ENCODE measurements at places on chromosomes 12 and 14.

GRCh38 chr14:95192311-95192710 is 35.0 kb upstream of the DICER1 start:
- no peak for DNase-seq

- DNase-seq: no peak
These were observed 12.8 kb upstream of the NR4A1 start for GRCh38 chr12:52038447-52038846.

DNA sequence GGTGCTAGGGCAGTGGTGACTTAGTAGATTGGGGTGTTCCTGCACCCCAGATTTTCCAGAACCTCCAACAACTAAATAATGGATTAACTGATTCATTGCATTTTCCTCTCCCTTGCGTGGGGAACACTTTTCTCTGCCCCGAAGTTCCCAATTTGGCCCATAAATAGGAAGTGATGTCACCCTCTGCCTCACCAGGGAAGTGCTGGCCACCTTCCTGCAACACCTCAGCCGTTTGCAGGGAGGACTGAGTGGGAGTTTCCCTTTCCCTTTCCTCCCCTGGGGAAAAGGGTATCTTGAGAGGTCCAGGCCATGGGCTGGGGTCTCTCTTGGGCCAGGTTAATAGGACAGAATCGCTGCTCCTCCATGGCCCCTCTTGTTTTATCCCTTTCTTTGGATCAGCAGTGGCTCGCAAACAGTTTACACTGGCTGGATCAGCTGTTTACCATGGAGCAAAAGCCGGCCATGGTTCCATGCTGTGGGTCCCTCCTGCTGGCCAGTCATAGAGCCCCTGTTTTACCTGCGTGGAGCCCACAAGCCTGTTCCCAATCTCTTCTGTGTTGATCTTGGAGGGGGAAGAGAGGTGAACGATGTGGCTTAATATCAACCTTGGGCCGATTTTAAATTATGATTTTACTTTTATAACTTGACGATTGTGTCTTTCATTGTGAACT is 91.6 kb upstream of the VRK1 start:
- DNase-seq: no peak

DNA sequence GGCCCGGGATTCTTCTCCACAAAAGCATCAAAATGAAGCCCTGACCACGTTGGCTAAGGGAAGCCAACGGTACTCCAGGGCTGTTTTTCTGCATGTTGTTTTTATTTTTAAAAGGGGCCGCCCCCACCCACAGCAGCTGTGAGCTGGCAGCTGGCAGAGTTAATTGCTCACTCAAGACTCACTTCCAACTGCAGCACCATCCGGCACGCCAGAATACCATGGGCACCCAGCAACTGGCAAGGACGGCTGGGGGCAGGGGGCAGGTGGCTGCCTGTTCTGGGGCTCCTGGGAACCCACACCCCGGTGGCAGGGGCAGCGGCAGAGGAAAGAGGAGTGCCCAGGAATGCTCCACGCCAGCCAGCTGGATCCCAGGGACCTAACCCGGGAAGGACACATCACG is 44.3 kb downstream of the NCOR2 start:
- DNase-seq: no peak

GRCh38 chr14:92656306-92657081 is 91.9 kb downstream of the LGMN start:
- no peak for DNase-seq

- DNase-seq: no peak
These were observed 14.6 kb downstream of the BTG1 start for GRCh38 chr12:92130999-92131398.

DNA sequence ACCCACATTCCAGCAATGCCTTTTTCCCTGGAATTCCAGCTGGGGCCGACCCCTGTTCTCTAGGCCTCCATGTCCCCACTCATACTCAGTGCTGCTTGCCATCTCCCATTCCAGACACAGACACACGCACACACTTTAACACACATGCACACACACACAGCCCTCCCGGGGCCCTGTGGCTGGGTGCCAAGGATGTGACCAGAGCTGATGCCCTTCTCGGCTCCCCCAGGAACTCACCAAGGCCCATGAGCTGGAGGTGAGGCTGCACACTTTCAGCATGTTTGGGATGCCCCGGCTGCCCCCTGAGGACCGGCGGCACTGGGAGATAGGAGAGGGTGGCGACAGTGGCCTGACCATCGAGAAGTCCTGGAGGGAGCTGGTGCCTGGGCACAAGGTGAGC is 4.3 kb downstream of the PLEKHG6 start:
- no peak for DNase-seq

DNA sequence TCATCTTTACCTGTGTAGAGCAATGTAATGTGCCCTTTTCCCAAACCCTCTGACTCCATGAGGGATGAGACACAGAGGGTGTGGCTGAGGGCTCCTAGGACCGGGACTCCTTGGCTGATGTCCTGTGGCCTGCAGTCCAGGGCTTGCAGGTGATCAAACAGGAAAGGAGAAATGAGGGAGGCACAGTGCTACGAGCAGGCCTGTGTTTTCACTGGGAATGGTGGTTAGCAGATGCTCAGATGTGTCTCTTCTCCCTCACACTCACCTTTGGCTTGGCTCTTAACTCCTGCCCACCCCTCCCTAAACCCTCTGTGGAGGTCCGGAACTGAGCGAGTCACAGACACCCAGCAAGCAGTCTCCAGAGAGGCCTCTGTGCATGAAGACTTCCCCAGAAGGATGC is 254.4 kb downstream of the DAD1 start:
- no peak for DNase-seq

DNA sequence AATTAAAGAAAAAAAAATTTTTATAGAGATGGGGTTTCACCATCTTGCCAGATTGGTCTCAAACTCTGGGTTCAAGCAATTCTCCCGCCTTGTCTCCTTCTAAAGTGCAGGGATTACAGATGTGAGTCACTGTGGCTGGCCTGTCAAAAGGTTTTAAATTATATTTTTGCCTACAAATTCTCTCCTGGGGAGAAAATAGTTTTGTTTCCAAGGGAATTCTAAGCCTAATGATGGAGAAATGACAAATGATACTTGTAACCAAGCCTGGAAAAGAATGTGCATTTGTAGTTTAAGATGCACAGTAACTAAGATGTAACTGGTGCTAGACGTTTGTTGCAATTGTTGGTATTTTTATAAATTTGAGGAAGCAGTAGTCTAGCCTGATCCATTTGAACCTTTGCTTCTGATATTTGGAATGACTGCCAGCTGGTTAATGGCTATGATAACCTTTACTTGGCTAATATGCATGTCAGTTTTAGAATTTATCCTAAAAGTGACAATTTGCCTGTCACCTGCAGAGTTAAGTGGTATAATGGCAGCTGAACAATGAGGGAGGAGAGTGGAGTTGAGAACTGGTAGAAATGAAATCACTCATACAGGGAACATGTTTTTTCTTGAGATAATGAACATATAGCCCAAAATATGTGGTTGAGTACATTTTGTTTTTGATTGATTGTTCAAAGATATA is 148.0 kb downstream of the FUT8 start:
- DNase-seq: no peak

- no peak for DNase-seq
These were observed 531.6 kb upstream of the TBX3 start for GRCh38 chr12:115215544-115215943.

DNA sequence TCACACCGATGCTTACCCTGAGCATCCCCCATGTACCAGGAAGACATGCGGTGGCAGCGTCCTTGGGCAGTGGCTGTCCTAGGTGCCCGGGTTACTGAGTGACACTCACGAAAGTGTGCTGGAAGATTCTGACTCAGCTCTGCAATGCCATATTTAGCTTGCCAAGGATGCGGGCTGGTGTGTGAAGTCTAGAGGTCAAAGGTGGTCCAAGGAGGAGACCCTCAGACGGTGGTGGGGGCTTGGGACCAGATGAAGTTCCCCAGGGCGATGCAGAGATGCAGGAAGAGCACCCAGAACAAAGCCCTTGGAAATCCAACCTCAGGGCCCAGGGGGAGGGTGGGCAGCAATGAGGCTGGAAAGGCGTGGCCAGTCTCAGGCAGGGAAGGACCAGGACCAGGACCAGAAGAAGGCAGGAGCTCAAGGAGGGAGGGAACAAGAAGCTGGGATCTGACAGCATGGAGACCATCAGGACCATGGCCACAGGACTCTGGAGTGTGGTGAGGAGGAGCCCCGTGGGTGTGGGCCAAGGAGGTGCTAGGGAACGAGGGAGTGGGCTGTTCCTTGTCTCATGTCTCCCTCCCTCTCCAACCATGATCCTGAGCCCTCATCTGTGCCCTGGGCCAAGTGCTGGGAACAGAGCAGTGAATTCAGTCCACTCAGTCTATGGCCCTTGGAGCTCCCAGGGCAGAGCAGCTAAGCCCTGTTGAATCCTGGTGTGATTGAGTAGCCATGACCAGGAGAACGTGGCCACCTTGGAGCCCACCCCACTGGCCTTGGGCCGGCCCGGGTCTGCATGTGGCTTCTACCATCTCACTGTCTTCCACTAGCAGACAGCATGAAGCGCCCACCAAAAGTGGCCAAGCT is 310.1 kb upstream of the DIO3 start:
- DNase-seq: no peak

DNA sequence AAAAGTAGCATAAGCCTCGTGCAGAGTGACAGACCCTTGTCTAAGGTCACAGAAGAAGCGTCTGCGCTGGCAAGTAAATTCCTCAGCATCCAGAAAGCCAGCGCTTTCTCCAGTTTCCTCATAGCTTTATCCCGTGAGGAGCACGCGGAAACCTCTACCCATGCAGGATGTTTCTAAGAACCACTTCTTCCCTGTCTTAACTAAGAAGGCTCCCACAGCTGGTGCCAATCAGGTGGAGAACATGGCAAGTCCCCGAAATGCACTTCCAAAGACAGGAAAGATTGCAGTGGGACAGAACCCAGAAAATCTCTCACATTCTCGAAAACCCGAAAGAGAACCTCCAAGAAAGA is 968 bp upstream of the ARID4A start:
- no peak for DNase-seq

GRCh38 chr14:73786636-73787485 is 64.8 kb upstream of the PTGR2 start:
- no peak for DNase-seq

DNA sequence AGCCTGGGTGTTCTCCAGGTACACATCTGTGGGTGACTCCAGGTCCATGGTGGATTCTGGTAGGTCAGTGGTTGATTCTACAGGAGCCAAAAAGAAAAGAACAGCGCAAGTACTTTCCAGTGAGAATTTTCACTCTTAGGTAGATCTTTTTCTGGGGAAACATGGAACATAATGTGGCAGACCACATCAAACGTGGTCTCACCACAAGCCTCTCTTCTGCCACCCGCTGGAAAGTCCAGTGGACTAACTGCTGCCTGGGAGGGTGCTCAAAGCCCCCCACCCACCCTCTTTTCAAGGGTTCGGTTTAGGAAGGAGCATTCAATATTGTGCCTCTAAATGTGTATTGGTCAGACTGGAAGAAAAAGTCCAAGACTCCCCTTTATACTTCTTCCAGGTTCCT is 36.1 kb upstream of the PRB2 start:
- no peak for DNase-seq

- DNase-seq: no peak
These were observed 37.5 kb downstream of the ZFC3H1 start for GRCh38 chr12:71626098-71626497.

DNA sequence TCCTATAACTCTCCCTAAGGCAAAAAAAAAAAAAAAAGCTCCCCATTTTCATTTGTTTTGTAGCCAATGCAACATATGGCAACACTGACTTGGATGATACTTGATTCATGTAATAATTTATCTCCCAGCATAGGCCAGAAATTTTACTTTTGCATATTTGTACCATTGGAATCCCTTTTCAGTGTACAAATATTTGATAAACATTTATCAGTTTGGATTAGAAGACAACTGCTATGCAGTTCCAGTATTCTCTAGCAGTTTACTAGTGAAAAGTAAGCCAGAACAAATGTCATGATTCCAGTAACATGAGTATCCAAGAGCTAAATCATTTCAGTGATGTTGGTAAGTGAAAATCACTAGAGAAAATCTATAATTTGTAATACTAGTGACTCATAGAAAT is 392.3 kb downstream of the CCER1 start:
- no peak for DNase-seq

DNA sequence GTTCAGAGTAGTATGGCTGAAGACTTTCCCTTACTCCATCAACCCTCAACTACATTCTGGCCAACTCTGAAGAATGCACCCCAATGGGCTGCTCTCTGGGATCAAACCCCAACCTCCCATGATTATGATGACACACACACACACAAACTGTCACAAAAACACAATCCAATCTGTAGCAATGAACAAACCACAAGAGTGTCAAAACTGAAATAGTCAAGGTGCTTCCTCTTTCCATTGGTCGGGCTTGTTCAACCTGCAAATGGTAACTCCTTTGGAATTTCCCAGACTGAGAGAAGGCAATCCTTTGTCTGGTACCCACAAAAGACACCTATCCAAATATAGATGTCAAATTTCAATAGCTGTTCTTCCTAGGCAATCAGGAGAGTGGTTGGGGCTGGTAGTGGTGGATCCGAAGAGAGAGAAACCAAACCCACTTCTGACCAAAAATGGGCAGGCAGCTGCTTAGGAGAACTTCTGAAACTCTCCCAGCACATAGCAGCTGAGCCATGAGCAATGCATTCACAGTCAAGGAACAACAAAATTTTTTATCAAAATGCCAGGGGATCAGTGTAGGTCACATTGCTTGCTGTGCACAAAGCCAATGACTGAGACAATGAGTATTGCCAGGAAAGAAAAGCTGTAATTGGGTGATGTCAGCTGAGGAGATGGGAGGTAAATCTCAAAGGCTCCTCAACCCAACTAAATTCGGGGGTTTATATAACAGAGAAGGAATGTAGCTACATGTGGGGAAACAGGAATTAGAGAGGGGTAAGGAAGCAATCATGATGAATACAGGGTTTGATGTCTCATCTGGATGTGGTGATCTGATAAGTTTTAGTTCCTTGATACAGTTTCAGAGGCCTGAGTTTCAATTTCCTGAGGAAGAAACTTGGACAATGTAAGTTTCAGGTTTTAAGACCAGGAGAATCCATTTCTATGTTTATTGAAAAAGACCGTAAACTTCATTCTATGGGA is 191.4 kb downstream of the KITLG start:
- no peak for DNase-seq

DNA sequence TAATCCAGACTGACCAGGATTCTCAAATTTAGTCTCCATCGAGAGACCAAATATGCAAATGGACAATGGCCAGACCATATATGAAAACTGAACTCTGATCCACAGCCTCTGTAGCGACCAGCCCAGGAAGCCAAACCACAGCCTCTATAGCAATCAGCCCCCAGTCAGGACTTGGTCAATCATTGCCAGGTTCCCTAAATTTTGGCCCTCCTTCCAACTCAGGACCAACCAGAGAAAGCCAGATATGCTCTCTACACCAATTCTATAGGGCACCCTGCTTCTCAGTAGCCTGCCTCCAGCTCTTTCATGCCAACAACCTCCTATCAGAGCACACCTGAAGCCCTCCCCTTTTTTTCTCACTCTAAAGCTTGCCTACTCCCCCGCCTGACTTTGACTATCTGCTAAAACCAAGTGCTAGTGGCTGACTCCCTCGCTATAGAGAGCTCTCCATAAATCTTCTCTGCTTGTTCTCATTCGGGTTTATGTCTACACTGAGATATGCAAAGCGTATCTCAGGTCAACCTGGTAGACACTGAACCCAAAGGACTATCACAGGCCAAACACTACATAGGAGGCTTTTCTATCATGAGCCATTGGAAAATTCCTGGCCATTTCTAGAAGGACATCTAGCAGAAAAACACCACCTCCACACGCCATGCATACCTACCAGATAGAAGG is 110.5 kb upstream of the FUT8 start:
- no peak for DNase-seq

All from stimulated activated CD8-positive, alpha-beta memory T cell treated with anti-CD3 and anti-CD28 coated beads, Interleukin-7, amount 100 ng/mL, for 4 hours (primary cell).